Activated CD4-positive, alpha-beta memory T cell treated with anti-CD3 and anti-CD28 coated beads, Interleukin-2, amount 10 ng/mL, durations not matched to agents 7 days and 5 days (primary cell): ENCODE measurements at places on chromosomes 5 and 9. TPM values are rescaled to one million over a fixed set of nuclear protein-coding genes. Genes with fewer than 3 reads are reported as not detected.
A peak's percentile ranks its signal among the peaks of the same experiment; 100 is the strongest.

GRCh38 chr5:129971714-129972113, 67.4 kb downstream of the CHSY3 start:
- H3K4me1 ChIP-seq = no peaks in the 10 kb centered on the region
- H3K36me3 ChIP-seq = no peaks in the 10 kb centered on the region
- no peaks in the 10 kb centered on the region for H3K27me3 ChIP-seq
- no peak for DNase-seq

GRCh38 chr5:76401801-76402250, 1.3 kb upstream of the IQGAP2 start:
- peak; percentile 46 for DNase-seq
- H3K4me3 ChIP-seq = peak overlapping the region; percentile 93
- peaks cover 50% of the 10 kb centered on the region for H3K4me1 ChIP-seq
- no peaks in the 10 kb centered on the region for H3K27me3 ChIP-seq
- peaks cover 29% of the 10 kb centered on the region for H3K36me3 ChIP-seq
- H3K27ac ChIP-seq = peak overlapping the region; percentile 99

GRCh38 chr5:16626696-16627264, 10.0 kb upstream of the RETREG1 start:
- peak overlapping the region; percentile 51 for H3K27ac ChIP-seq
- no peaks in the 10 kb centered on the region for H3K27me3 ChIP-seq
- H3K4me3 ChIP-seq = no peak overlapping the region
- peaks cover 26% of the 10 kb centered on the region for H3K4me1 ChIP-seq
- peak; percentile 25 for DNase-seq
- H3K36me3 ChIP-seq = peaks cover 4% of the 10 kb centered on the region

- no peak overlapping the region for H3K27ac ChIP-seq
- H3K4me3 ChIP-seq = no peak overlapping the region
- no peak for DNase-seq
- peaks cover 28% of the 10 kb centered on the region for H3K27me3 ChIP-seq
- no peaks in the 10 kb centered on the region for H3K36me3 ChIP-seq
Observed at GRCh38 chr5:50867140-50867539, 200.7 kb downstream of the PARP8 start.

GRCh38 chr9:31608416-31608815, 776.0 kb upstream of the ACO1 start:
- H3K27me3 ChIP-seq = no peaks in the 10 kb centered on the region
- no peaks in the 10 kb centered on the region for H3K36me3 ChIP-seq
- no peak overlapping the region for H3K4me3 ChIP-seq
- no peak for DNase-seq
- H3K4me1 ChIP-seq = no peaks in the 10 kb centered on the region

DNA sequence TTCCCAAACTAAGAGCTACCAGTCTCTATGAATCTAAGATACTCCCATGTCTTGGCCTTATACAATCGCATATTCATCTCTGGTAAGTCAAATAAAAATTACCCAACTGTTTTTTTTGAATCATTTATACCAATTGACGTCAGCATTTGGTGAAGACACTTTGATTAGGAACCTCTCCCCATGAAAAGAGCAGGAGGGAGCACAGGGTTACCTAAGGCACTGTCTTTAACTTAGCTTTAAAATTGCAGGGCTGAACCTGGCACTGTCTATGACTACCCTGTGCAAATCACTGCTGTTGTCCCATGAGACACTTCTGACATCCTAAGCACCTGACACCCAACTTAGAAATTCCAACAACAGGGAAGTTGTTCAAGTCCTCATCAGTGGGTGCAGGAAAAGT, 586.4 kb downstream of the MAT2B start:
- H3K36me3 ChIP-seq = no peaks in the 10 kb centered on the region
- DNase-seq = no peak
- no peak overlapping the region for H3K4me3 ChIP-seq
- H3K4me1 ChIP-seq = no peaks in the 10 kb centered on the region

- no peak overlapping the region for H3K27ac ChIP-seq
- no peaks in the 10 kb centered on the region for H3K4me1 ChIP-seq
- no peak for DNase-seq
- H3K27me3 ChIP-seq = peaks cover 10% of the 10 kb centered on the region
- H3K4me3 ChIP-seq = no peak overlapping the region
Observed at GRCh38 chr9:76784881-76785280, 20.6 kb downstream of the PCA3 start.

DNA sequence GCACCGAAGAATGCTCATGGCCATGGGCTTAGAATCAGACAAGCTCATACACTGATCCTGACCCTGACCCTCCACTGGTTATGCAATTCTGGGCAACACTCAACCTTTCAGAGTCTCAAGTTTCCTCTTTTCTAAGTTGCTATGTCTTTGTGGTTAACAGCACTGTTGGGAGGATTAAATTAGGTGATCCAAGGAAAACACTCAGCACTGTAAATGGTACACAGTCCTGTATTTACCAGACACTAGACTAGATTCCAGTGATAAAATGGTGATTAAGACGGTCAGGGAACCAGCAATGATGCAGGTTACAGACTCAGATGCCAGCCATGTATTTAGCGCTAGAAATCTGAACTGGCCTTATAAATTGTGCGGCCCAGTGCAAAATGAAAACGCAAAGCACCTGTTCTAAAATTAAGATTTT, 8.1 kb downstream of the ARL15 start:
- H3K4me1 ChIP-seq = peaks cover 22% of the 10 kb centered on the region
- DNase-seq = no peak
- H3K27ac ChIP-seq = no peak overlapping the region
- H3K36me3 ChIP-seq = peaks cover 5% of the 10 kb centered on the region
- no peaks in the 10 kb centered on the region for H3K27me3 ChIP-seq
- H3K4me3 ChIP-seq = no peak overlapping the region

CDX1 gene
- total RNA-seq = not detected

EQTN gene
- not detected for total RNA-seq

BHMT gene
- total RNA-seq = not detected

GRCh38 chr5:35656721-35657120, 39.1 kb downstream of the SPEF2 start:
- H3K36me3 ChIP-seq = peaks cover 7% of the 10 kb centered on the region
- H3K27me3 ChIP-seq = no peaks in the 10 kb centered on the region
- peaks cover 12% of the 10 kb centered on the region for H3K4me1 ChIP-seq
- H3K27ac ChIP-seq = no peak overlapping the region
- H3K4me3 ChIP-seq = no peak overlapping the region

CCIN gene
- total RNA-seq = not detected
